ENCODE measurements at places on chromosomes 7 and 10.
A peak's percentile ranks its signal among the peaks of the same experiment; 100 is the strongest.

DNA sequence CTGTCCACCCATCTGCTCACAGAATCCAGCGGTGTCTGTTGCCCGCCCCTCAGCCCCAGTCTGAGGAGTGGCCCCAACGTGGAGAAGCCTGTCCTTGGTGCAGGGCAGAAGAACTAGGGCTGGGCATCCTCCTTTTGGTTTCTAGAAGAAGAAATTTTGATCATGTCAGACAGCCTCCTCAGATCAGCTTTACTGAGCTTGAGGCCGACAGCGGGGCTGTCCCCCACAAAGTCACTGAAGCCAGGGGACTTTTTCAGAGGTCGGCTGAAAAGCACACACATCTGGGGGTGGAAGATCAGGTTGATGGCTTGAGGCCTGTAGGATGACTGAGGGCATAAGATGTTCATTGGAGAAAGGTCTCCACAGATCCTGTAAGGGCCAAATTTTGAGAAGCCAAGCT is 767.9 kb downstream of the GRID1 start:
- no peak for DNase-seq

DNA sequence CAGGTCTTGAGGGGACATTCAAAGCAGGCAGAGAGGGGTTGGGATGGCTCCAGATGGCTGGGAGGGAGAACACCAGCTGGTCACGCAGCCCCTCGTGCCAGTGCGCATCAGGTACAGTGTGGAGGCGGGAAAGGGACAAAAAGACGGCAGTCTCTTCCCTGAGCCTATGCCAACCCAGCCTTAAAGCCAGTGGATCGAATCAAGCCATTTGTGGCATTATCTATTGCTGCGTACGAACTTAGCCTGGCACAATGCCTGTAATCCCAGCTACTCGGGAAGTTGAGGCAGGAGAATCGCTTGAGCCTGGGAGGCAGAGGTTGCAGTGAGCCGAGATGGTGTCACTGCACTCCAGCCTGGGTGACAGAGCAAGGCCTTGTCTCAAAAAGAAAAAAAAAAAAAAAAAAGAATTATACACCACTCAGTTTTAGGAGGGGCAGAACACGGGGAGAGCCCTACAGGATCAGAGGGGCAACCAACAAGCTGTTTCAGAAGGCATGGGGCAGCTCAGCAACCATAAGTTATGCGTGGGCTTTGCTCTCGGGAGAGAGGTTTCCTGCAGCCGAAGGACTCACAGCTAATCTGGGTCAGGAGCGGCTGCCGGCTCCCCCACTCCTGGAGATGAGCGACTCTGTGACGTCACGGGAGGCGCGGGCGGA is 356 bp upstream of the NDUFB2 start:
- peak; percentile 93 for DNase-seq

DNA sequence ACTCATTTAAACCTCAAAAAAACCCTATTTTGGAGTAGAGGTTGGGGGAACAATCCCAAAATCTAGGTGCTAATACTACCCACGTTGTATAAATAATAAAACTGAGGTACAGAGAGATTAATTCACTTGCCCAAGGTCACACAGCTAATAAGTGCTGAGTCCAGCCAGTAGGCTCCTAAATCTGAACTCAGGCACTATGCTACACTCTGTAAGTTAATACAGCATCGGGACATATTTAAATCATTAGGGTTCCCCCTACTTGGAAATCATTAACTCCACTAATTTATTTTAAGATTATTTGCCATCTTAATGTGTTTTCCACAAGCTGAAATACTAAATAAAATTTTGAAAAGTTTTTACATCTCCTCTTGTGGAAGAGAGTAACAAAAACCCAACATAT is 24.2 kb downstream of the PIP4K2A start:
- no peak for DNase-seq

- peak; percentile 75 for DNase-seq
These were observed 62.8 kb upstream of the GSDME start for GRCh38 chr7:24819916-24820689.

GRCh38 chr10:34290412-34291081 is 524.5 kb downstream of the PARD3 start:
- no peak for DNase-seq

DNA sequence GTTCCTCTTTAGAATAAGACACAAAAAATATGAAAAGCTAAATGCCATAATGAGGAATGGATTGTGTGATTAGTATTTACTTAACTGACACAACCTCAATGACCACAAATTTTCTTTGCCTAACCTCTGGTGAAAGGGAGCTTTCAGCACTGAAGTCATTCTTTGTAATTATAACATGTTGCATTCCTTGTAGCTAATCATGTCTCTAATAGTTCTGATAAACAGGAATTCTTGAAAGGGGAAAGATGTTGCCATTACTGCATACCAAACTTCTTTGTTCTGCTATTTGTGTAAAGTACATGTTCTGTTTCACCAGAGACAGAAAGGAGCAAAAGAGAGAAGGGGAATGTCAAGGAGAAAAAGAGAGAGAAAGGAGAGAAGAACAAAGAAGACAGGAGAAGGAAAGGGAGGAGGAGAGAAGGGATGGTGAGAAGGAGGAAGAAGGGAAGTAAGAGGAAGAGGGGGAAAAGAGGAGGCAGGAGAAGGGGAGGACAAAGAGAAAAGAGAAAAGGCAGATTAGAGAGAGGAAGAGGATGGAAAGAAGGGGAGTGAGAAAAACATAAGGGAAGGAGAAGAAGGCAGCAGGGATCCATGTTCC is 120.9 kb downstream of the SEMA3D start:
- DNase-seq: no peak

Measured in stimulated activated CD4-positive, alpha-beta T cell treated with anti-CD3 and anti-CD28 coated beads, Interleukin-2, amount 100 ng/mL, for 48 hours (primary cell).